ENCODE measurements at places on chromosomes 16 and 17.

- peak; percentile 13 for DNase-seq
Measured at GRCh38 chr17:65975878-65976277, 216.1 kb downstream of the CEP112 start.

- no peak for DNase-seq
Measured at GRCh38 chr17:77444628-77444983, 303.8 kb downstream of the SEC14L1 start.

GRCh38 chr17:50095626-50096037 lies 481 bp downstream of the PDK2 start:
- peak; percentile 29 for DNase-seq

GRCh38 chr17:67682196-67682595 lies 35.5 kb upstream of the NOL11 start:
- DNase-seq = no peak

DNA sequence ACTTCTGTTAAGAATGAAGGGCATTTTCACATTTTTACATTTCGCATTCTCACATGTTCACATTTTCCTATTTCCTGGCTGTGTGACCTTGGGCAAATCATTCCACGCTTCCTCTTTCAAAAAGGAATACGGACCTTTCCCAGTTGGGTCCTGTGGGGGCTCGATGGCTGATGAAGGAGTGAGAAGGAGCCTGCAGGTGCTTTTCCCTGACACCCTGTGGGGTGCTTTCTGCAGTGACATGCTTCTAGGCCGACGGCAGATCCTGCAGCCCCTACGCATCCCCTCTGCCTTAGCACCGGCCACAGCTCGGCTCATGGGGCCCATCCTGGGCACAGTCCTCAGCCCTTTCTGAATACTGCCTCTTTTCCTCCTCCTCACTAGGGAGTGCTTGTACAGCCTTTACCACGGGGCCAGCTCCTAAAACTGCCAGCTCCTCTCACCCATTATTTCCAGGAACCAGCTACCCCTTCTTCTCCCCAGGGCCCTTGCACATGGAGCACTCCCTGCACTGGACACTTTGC lies 91.0 kb downstream of the FOXL1 start:
- DNase-seq = no peak

DNA sequence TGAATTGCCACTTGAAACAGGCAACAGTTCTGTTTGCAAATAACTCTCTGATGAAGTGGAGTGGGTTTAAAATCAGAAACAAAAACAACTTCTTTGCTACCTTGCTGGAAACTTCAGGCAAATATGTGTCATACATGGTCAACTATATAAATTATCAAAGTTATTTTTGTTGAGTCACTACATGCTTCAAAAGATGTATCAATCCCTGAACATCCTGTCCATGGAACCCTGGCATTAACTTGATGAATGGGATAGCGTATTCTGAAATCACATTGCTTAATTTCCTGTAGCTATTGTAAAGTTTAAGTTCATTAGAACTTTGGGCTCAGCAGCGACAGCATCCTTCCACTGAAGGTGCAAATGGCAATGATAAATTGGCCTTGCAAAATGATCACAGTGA lies 213.6 kb upstream of the MAF start:
- DNase-seq = no peak

GRCh38 chr16:24430954-24431760 lies 108.2 kb upstream of the RBBP6 start:
- no peak for DNase-seq

GRCh38 chr16:59113004-59113670 lies 379.0 kb upstream of the GOT2 start:
- DNase-seq = no peak

- no peak for DNase-seq
Measured at GRCh38 chr17:21301593-21302550, 17.4 kb downstream of the MAP2K3 start.

- no peak for DNase-seq
Measured at GRCh38 chr16:54289242-54289944, 2.8 kb upstream of the IRX3 start.

- no peak for DNase-seq
Measured at GRCh38 chr16:19549673-19550072, 5.8 kb upstream of the VPS35L start.

DNA sequence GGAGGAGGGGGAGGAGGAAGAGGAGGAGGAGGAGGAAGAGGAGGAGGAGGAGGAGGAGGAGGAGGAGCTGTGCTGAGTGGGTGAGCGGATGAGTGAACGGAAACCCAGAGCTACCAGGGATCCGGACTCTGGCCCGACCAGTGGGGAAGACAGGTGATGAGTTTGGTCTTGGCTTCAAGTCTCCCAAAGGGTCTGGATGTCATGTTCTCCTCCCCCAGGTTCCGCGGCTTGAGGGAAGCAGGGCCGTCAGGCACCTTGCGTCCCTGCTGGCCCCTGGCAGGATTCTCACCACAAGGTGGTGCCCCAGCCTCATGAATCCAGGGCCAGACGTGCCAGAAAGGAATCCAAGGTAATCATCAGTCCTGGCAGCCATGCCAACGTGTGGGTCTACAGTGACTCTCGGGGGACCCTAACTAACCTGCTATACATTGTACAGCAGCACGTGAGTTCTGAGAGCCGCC lies 13.5 kb upstream of the ABAT start:
- DNase-seq = peak; percentile 56

DNA sequence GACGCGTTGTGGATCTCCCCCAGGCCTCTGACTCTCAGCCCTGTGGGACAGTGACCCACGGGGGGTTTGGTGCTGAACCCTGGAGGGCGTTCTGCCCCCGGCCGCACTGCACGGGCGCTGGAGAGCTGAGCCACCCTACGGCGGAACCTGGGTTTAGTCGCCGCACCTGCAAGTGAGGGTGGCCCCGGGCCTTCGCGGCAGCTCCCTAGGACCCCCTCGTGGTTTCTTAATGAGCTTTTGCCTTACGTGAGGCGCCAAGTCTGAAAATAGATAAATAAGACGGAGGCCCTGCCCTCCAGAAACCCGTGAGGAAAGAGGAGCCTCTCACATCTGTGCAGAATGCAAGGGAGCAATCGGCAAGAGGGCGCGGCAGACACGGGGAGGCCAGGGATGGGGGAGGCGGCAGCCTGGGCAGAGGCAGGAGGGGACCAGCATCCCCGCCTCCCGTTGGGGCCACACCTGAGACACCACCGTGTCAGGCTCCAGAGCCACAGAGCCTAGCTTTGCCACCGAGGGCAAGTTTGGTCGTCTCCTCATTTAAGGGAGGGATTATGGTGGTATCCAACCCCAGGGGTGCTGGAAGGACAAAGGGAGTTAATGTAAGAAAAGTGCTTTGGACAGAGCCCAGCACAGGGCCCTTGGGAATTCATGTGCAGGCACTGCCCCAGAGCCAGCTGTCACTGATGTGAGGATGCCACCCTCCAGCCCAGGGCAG lies 153.2 kb upstream of the CHMP6 start:
- no peak for DNase-seq

DNA sequence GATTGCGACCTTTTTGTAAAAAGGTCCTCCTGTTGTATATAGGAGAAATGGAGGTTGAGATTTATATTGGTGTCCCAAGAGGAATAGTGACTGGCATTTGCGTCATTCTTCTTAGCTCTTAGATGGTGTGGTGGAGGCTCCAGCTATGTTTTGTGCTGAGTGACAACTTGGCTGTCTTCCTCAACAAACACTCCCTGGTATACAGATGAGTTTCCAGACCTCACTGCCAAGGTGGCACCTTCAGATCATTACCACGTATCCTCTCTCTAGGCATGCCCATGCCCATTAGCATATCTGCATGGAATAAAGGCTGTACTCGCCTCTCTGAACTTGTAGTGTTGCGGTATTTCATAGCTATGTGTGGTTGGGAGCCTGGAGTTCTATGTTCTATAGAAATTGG lies 120.0 kb downstream of the MAP2K4 start:
- no peak for DNase-seq

DNA sequence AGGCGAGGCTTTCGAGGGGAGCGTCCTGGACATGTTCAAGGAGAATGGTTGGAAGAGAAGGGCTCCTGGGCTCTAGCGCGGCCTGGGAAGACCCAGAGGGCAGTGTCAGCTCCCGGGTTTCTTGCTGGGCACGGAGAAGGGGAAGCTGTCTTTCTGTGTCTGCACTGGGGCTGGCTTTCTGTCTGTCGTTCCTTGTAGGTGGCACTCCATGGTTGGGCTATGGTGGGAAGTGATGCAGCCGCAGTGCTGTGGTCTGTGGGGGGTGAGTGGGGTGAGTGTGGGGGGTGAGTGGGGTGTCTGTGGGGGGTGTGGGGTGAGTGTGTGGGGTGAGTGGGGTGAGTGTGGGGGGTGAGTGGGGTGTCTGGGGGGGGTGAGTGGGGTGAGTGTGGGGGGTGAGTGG lies 13.7 kb downstream of the RNF213 start:
- no peak for DNase-seq

GRCh38 chr16:79897453-79898146 lies 297.1 kb upstream of the MAF start:
- DNase-seq = peak; percentile 73

- DNase-seq = no peak
Measured at GRCh38 chr17:38590988-38591758, 14.6 kb downstream of the SRCIN1 start.

- DNase-seq = no peak
Measured at GRCh38 chr16:49594685-49595498, 221.3 kb downstream of the C16orf78 start.

DNA sequence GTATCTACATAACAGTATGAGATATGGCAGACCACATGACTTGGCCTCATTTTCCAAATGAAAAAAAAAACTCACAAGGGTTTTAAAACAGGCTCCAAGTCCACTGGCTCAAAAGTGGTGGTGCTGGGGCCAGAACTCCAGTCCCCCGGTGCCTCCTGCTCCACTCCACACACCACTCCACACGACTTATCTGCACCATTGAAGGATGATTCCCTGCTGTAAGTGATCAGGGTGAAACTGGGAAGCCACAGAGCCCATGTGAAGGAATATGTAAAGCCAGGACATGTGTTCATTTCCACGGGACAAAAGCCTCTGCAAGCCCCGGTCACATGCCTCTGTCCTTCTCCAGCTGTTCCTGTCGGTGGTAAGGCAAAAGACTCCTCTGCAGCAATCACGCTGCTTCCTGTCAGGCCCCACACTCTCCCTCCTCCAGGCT lies 97.2 kb downstream of the ZNF18 start:
- DNase-seq = no peak

GRCh38 chr16:19167710-19168370 lies at the start of gene SYT17:
Gene SYT17, plus strand, starts transcription at chr16:19168240. Its CDS starts 407 bp downstream, at chr16:19168647.
- peak; percentile 50 for DNase-seq

GRCh38 chr17:34872640-34873039 lies 88.6 kb downstream of the CCT6B start:
- no peak for DNase-seq

- no peak for DNase-seq
Measured at GRCh38 chr17:27624539-27624938, 6.4 kb upstream of the LGALS9 start.

DNA sequence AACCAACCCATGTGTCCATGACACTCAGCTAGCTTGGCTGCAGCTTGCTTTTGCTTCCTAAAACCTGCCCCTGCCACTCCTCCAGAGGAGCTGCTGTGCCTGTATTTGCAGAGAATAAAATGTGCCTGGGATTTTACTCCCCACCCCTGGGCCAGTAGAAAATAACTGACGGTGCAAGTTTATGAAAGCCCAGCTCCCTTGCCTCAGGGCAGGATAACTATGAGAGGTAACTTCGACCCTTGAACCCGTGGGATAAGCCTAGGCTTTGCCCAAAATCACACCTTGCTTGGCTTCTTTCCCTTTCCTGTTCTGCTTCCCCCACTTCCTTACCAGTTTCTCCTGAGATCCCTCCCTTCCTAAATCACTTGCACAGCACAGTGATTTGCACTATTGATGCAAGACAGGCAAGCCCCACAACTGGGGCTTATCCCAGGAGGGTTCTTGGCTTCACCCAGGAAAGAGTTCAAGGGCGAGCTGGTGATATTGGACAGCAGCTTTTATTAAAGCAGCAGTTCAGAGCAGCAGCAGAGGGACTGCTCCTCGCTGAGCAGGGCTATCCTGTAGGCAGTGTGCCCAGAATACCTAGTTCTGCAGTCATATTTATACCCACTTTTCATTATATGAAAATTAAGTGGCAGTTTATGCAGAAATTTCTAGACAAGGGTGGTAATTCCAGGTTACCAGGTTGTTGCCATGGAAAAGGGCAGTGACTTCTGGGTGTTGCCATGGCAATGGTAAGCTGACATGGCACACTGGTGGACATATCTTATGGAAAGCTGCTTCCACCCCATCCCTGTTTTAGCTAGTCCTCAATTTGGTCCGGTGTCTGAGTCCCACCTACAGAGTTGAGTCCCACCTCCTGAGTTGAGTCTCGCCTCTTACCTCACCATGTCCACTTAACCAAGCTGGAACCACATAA lies 6.3 kb upstream of the ERCC4 start:
- DNase-seq = no peak

- peak; percentile 79 for DNase-seq
Measured at GRCh38 chr16:56428091-56428490, 2.7 kb upstream of the AMFR start.

DNA sequence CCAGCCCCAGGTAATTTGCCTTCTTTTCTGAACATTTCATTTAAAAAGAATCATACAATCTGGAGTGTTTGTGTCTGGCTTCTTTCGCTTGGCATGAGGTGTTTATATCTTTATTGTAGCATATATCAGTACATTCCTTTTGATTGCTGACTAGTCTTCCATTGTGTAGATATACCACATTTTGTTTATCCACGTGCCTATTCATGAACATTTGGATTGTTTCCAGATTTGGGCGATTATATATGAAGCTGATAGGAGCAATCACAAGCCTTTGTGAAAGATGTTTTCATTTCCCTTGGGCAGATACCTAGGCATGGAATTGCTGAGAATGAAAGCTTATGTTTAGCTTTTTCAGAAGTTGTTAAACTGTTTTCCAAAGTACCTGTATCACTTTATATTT lies 120.3 kb downstream of the AATF start:
- no peak for DNase-seq

DNA sequence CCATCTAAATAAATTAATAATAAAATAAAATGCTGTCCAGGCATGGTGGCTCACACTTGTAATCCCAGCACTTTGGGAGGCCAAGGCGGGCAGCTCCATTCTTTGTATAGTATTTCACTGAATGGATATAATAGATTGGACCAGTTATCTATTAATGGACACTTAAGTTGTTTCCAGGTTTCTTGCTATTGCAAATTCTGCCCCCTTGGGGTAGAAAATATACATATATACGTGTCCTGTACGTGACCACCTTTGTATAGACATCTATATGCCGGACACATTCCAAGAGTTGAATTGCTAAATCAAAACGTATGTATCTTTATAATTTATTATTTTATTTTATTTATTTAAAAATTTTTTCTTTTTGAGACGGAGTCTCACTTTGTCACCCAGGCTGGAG lies 3.9 kb upstream of the EXOC7 start:
- DNase-seq = no peak

- DNase-seq = no peak
Measured at GRCh38 chr16:23368469-23368868, 66.4 kb downstream of the SCNN1B start.

DNA sequence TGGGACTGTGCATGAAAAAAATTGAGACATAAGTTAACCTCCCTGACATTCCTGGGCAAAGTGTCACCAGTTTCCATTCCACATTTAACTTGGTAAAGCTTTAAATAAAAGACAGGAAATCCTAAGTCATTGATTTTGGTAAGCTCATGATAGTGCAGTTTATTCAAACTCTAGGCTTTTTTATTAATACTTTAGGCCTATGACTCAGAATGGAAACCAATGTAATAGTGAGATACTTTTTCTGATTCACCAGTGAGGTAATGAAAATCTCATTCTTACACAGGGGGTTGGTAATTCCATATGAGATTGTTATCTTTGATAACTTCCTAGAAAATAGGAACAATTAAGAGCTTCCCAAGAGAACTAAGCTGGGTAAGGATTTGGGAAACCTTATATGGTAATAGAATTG lies 91.1 kb downstream of the NLK start:
- DNase-seq = peak; percentile 51

- no peak for DNase-seq
Measured at GRCh38 chr16:52805559-52806168, 247.0 kb downstream of the CHD9NB start.
